ENCODE measurements at places on chromosomes 7 and 10. TPM values are rescaled to one million over a fixed set of nuclear protein-coding genes. Genes with fewer than 3 reads are reported as not detected.

The MSS51 gene
- 0.25 TPM for polyA plus RNA-seq

The GDF2 gene
- not detected for polyA plus RNA-seq

The TMEM229A gene
- polyA plus RNA-seq = not detected

The PDZD8 gene
- polyA plus RNA-seq = 4.8 TPM

The MACC1 gene
- polyA plus RNA-seq = 11.0 TPM

The GHRHR gene
- not detected for polyA plus RNA-seq

The TRPV5 gene
- polyA plus RNA-seq = not detected

The CTBP2 gene
- 0.08 TPM for polyA plus RNA-seq

The TACC2 gene
- polyA plus RNA-seq = 0.28 TPM

The CCL24 gene
- not detected for polyA plus RNA-seq

The SPDYE6 gene
- polyA plus RNA-seq = 1.7 TPM

The PON3 gene
- polyA plus RNA-seq = 1.8 TPM

The TAS2R41 gene
- not detected for polyA plus RNA-seq

The ACSL5 gene
- polyA plus RNA-seq = 54.8 TPM

The CALHM3 gene
- polyA plus RNA-seq = not detected

The DLX6 gene
- not detected for polyA plus RNA-seq

The CTAGE6 gene
- not detected for polyA plus RNA-seq

The SPDYE1 gene
- 1.1 TPM for polyA plus RNA-seq

The SLC26A5 gene
- polyA plus RNA-seq = 0.07 TPM

The CPVL gene
- not detected for polyA plus RNA-seq

The KEL gene
- 0.73 TPM for polyA plus RNA-seq

The PLAC9 gene
- polyA plus RNA-seq = not detected

The HMX3 gene
- polyA plus RNA-seq = 8.8 TPM

The ANKRD22 gene
- polyA plus RNA-seq = 0.80 TPM

The CREB5 gene
- 50.8 TPM for polyA plus RNA-seq

The ZSCAN25 gene
- polyA plus RNA-seq = 10.1 TPM

The CABCOCO1 gene
- polyA plus RNA-seq = not detected

The MAGI2 gene
- polyA plus RNA-seq = not detected

The KDM7A gene
- polyA plus RNA-seq = 0.02 TPM

The USP6NL gene
- polyA plus RNA-seq = 14.9 TPM

The FAM241B gene
- polyA plus RNA-seq = 0.30 TPM

The GALNT17 gene
- not detected for polyA plus RNA-seq

The SPDYE2 gene
- 2.7 TPM for polyA plus RNA-seq

The HMX2 gene
- polyA plus RNA-seq = 17.6 TPM

The AFAP1L2 gene
- 0.41 TPM for polyA plus RNA-seq

The FZD8 gene
- polyA plus RNA-seq = not detected

The HEPACAM2 gene
- not detected for polyA plus RNA-seq

The WNT2 gene
- 0.30 TPM for polyA plus RNA-seq

The VPS37D gene
- polyA plus RNA-seq = not detected

The LDB3 gene
- 0.06 TPM for polyA plus RNA-seq

The TCAF1 gene
- 6.1 TPM for polyA plus RNA-seq

The EEPD1 gene
- 2.8 TPM for polyA plus RNA-seq

The CALN1 gene
- polyA plus RNA-seq = 4.2 TPM

The SYNPO2L gene
- 1.3 TPM for polyA plus RNA-seq

The SDHAF3 gene
- polyA plus RNA-seq = 111 TPM

The ASL gene
- 27.8 TPM for polyA plus RNA-seq

The KCNH2 gene
- not detected for polyA plus RNA-seq

The ADCK2 gene
- polyA plus RNA-seq = 3.6 TPM

The CNPY1 gene
- polyA plus RNA-seq = not detected

The ANKRD30A gene
- 1.6 TPM for polyA plus RNA-seq

The TUBB8 gene
- polyA plus RNA-seq = not detected

The SPOCK2 gene
- 0.74 TPM for polyA plus RNA-seq

The MMP21 gene
- 0.09 TPM for polyA plus RNA-seq

The AKR1D1 gene
- polyA plus RNA-seq = 0.09 TPM
